ENCODE measurements at places on chromosomes 4 and X. TPM values are rescaled to one million over a fixed set of nuclear protein-coding genes. Genes with fewer than 3 reads are reported as not detected.

DNA sequence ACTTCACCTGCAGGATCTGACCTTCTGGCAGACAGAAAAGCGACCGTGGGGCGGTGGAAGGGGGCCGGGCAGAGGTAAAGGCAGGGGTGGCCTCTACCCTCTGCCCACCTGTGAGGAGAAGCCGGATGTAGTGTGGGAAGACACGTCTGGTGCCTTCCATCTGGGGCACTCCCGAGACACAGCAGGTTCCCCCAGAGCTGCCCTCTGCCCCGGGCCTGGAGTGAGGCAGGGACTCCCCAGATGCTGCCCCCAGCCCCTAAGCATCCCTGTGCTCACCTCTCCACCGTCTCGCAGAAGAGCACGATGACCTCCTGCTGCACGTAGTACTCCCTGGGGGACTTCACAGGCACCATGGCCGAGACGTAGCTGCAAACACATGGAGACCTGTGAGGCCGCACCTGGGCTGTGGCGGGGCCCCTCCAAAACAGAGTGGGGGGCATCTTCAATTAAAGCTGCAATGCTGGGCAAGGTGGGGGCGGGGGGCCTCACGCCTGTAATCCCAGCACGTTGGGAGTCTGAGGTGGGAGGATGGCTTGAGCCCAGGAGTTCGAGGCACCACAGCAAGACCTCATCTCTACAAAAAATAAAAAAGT lies 75.3 kb upstream of the MXD4 start:
- H3K27ac ChIP-seq: no peak overlapping the region
- H3K27me3 ChIP-seq: no peaks in the 10 kb centered on the region
- H3K4me3 ChIP-seq: no peak overlapping the region
- no peak for DNase-seq
- no peaks in the 10 kb centered on the region for H3K36me3 ChIP-seq

DNA sequence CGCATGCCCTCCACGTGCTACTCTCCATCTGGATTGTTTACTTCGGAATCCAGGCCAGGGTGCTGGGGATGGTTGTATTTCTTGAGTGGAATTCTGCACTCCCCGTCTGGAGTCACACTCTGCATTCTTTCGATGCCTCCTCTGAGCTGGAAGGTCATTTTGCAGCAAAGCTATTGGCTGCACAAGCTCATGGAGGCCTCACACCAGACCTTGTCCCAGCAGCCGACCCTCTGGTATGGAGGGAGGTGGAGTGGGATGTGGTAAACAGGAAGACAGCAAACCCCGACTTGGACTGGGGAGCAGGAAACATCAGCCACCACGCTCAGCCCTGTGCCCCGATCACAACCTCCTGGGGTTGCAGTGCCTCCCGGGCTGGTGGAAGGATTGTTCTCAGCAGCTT lies 225.3 kb upstream of the LNX1 start:
- H3K27ac ChIP-seq: no peak overlapping the region
- H3K4me1 ChIP-seq: no peaks in the 10 kb centered on the region
- H3K27me3 ChIP-seq: no peaks in the 10 kb centered on the region
- H3K4me3 ChIP-seq: no peak overlapping the region
- H3K36me3 ChIP-seq: no peaks in the 10 kb centered on the region
- no peak for DNase-seq

- H3K4me1 ChIP-seq: no peaks in the 10 kb centered on the region
- no peaks in the 10 kb centered on the region for H3K27me3 ChIP-seq
- H3K4me3 ChIP-seq: no peak overlapping the region
- H3K27ac ChIP-seq: no peak overlapping the region
- H3K36me3 ChIP-seq: no peaks in the 10 kb centered on the region
Observed at GRCh38 chrX:133645977-133646718, 230.9 kb upstream of the GPC4 start.

DNA sequence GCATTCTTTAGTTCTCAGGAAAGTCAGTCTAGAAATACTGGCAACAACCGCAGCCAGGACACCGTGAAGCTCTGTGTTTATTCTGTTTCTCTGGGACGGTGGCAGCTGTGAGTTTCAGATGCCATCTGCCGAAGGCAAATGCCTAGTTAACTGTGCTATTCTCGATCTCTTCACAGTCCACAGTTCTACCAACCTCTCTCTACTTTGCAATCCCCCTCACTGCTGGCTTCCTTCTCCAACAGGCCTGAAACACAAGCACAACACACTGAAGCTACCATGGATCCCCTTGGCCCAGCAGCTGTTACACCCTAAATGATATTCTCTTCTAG lies 118.8 kb downstream of the ZNF827 start:
- no peak overlapping the region for H3K27ac ChIP-seq
- no peaks in the 10 kb centered on the region for H3K27me3 ChIP-seq
- H3K36me3 ChIP-seq: peaks cover 11% of the 10 kb centered on the region
- H3K4me3 ChIP-seq: no peak overlapping the region
- no peak for DNase-seq

DNA sequence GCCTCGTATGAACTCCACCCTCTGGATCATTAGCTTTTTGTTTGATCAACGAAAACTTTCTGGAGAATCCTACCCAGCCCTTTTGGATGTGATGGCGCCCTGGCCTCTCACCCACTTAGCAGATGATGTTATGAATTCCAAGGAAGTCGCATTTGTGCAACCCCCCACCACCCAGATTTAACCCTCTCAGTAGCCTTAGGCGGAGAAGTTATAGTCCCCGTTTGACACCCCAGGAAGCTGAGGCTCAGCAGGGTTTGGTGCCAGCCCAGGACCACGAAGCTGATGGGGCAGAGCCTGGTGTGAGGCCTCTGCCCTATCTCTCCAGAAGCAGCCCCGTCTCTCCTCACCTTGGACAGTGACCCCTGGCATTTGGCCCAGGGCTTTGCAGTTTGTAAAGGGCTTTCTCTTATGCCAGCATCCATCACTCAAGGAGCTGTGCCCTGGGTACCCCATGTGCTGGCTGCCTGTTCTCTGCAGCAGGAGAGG lies 1.0 kb downstream of the WFS1 start:
- no peak for DNase-seq
- H3K36me3 ChIP-seq: no peaks in the 10 kb centered on the region

DNA sequence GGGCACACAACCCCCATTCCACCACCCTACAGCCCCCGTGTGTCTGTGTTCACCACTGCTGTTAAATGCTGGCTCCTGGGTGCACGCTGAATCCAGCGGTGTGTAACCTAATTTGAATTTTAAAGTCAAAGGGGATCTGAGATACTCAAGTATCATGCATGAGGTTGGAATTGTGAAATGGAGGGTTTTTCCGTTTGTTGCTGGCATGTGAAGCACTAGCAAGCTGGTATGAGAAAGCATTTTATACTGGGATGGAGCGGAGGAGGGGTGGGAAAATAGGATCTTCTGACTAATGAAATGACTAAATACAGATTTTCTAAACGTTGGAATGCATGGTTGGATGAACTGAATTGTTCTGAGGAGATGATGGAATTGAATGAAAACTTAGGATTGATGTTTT lies 36.9 kb upstream of the FAT1 start:
- no peak overlapping the region for H3K4me3 ChIP-seq
- no peaks in the 10 kb centered on the region for H3K27me3 ChIP-seq
- peak overlapping the region; percentile 38 for H3K27ac ChIP-seq
- H3K4me1 ChIP-seq: no peaks in the 10 kb centered on the region
- H3K36me3 ChIP-seq: no peaks in the 10 kb centered on the region

DNA sequence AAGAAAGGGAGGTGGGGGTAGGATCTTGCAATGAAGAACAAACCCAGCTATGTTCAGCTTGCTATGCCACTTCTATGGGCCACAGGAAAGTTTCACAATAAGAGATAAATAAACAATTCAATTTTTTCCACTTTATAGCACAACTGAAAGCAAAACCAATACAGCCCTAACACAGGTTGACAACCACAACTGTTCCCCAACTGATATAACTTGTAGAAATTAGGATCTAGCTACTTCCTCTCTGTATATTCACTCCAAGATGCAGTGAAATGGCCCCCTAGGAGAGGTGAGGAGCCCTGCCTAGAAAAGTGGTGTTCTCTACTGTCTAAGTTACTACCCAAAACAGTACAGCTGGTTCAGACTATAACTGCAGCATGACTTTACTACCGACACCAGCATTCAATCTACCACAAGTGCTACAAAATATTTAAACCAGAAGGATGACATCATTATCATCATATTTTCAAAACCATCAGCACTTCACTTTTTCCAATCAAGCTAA lies 77.0 kb downstream of the FBXW7 start:
- no peaks in the 10 kb centered on the region for H3K36me3 ChIP-seq
- peaks cover 17% of the 10 kb centered on the region for H3K4me1 ChIP-seq
- no peak overlapping the region for H3K4me3 ChIP-seq
- H3K27me3 ChIP-seq: no peaks in the 10 kb centered on the region
- no peak for DNase-seq

- H3K27me3 ChIP-seq: no peaks in the 10 kb centered on the region
- H3K27ac ChIP-seq: no peak overlapping the region
- no peak overlapping the region for H3K4me3 ChIP-seq
- DNase-seq: no peak
- no peaks in the 10 kb centered on the region for H3K4me1 ChIP-seq
Observed at GRCh38 chr4:17664755-17665154, 50.3 kb downstream of the MED28 start.

- no peak overlapping the region for H3K27ac ChIP-seq
- H3K4me3 ChIP-seq: no peak overlapping the region
- H3K4me1 ChIP-seq: no peaks in the 10 kb centered on the region
- no peaks in the 10 kb centered on the region for H3K27me3 ChIP-seq
Observed at GRCh38 chr4:118738090-118738489, 52.9 kb downstream of the METTL14 start.

DNA sequence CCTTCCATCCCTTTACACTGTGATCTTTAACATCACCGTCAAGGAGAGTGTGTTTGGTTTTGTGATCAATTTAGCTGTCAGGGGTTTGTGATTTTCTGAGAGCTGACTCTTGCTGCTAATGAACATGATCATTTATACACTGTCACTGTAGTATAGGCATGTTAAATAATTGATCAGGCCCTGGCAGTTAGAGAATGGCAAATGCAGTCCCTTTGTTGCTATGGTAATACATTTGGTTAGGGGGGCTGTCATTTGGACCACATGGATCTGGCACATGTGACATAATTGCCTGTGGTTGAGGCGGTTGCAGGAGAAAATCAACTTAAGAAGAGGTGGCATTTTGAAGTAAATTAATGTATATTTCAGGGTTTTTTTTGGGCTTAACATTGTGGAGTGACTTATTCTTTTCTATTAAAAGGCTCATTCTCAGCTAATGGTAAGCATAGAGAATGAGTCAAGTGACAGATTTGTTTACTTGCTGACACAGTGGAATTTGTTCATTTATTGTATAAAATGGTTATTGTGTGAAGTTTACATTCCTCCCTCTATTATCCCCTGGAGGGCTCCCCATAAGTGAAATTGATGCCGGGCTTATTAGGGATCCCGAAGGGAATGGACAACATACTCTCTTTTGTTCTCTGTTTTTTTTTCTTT lies 114.0 kb downstream of the FHIP1A start:
- H3K27ac ChIP-seq: no peak overlapping the region
- H3K4me3 ChIP-seq: no peak overlapping the region
- no peaks in the 10 kb centered on the region for H3K4me1 ChIP-seq
- H3K27me3 ChIP-seq: no peaks in the 10 kb centered on the region
- H3K36me3 ChIP-seq: no peaks in the 10 kb centered on the region

DNA sequence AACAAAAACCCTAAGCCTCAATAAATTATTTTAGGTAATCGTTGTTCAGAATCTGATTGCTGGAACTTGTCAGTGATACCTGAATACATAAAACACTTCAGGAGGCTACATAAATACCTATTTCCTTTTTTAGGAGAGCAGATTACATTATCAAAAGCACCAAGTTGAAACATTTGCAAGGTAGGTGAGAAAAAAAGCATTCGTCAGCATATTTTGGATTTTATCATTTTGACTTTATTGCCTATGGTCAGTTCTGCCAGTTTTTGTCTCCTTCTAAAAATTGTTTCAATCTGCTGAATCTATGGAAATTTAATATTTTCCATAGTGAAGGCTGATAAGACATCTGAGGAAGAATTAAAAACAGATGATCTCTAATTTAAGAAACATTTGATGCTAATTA lies 16.5 kb upstream of the MAD2L1 start:
- H3K27me3 ChIP-seq: no peaks in the 10 kb centered on the region
- H3K36me3 ChIP-seq: no peaks in the 10 kb centered on the region
- no peak overlapping the region for H3K4me3 ChIP-seq
- H3K27ac ChIP-seq: no peak overlapping the region

DNA sequence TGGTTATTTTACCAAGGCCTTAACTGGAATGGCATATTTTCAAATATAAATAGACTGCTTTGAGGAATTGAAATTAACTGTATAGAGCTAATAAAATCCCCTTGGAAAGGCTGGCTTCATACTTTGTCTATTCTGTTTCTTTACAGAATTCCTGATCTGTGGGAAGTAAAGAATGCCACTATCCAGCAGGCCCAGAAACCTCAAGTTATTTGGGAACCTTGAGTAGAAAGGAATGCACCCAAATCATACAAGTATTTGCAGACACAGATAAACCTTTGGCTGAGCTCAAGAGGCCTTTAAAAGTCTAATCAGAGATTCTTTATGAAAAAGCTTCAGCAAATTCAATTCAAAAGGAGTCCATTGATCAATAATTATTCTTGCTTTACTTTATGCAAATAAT lies 975.7 kb upstream of the PABPC4L start:
- no peaks in the 10 kb centered on the region for H3K4me1 ChIP-seq
- no peak overlapping the region for H3K4me3 ChIP-seq
- no peak for DNase-seq
- H3K36me3 ChIP-seq: no peaks in the 10 kb centered on the region

DNA sequence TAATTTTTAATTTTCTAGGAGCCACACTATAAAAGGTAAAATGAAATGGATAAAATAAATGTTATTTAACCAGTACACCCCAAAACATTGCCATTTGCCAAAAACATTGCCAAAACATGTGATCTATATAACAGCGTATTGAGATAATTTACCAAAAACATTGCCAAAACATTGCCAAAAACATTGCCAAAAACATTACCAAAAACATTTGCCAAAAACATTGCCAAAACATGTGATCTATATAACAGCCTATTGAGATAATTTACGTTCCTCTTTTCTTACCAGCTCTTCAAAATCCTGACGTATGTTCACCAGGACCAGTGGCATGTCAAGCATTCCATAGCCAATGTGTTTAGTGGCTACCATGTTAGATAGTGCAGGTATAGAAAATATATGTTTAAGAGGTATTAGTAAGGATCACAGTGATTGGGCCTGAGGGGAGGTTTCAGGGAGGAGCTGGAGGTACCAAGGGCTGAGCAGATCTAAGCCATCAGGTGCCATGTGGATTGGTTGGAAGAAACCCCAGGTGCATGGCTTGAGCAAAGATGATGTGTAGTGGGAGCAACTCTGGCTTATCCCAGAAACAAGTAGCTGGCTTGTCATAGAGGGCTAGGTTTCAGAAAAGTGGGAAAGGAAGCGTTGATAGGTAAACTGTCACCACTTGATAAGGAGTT lies 42.6 kb downstream of the RAPGEF2 start:
- no peak overlapping the region for H3K27ac ChIP-seq
- DNase-seq: no peak
- H3K36me3 ChIP-seq: no peaks in the 10 kb centered on the region

The MBNL3 gene
- polyA plus RNA-seq: 31.1 TPM

The EVC gene
- polyA plus RNA-seq: 0.02 TPM

The ZFP92 gene
- polyA plus RNA-seq: 0.41 TPM

The GAB3 gene
- 11.9 TPM for polyA plus RNA-seq

The ANK2 gene
- not detected for polyA plus RNA-seq

The CT45A1 gene
- not detected for polyA plus RNA-seq

All from CD8-positive, alpha-beta memory T cell (primary cell).